NCI-H1105 treated with DMSO at 0.1 percent for 48 hours (cell line): ENCODE measurements at places on chromosomes 6 and 20.

DNA sequence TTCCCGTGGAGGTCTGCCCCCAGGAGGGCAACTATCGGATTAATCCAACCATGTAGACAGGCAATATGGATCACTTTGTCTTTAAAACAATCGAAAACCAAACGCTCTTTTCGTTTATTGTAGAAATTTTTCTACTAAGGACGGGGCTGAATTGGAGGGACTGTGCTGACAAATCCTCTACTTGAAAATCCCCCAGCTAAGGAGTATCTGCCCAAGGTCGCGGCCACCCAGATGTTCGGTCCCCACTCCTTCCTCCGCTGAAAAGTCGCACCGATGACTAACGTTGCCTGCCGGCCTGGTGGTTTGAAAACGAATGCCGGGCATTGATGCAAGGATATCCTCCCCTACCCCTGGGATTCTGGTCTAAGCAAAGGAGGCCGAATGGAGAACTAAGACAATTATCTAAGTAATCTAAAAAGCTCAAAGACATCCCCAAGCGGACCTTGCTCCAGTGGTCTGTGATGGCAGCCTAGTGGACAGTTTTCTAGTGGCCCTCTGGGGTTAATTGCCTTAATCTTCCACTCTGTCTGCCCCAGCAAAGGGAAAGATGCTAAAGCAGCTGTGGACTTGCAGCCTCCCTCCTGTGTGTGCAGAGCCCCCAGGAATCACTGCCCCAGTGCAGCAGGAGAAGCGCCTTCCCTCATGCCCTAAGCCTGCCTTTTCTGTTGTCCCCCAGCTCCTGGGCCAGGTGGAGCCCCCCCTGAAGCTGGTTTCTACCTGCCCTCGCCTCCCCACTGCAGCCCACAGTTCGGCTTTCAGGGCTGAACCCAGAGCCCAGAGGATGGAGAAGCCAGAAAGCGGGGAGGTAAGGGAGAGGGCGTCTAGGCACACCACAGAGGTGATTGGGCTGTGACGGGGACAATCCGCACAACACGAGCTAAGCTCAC is 3.6 kb upstream of the FOXC1 start:
- DNase-seq, result no peak

DNA sequence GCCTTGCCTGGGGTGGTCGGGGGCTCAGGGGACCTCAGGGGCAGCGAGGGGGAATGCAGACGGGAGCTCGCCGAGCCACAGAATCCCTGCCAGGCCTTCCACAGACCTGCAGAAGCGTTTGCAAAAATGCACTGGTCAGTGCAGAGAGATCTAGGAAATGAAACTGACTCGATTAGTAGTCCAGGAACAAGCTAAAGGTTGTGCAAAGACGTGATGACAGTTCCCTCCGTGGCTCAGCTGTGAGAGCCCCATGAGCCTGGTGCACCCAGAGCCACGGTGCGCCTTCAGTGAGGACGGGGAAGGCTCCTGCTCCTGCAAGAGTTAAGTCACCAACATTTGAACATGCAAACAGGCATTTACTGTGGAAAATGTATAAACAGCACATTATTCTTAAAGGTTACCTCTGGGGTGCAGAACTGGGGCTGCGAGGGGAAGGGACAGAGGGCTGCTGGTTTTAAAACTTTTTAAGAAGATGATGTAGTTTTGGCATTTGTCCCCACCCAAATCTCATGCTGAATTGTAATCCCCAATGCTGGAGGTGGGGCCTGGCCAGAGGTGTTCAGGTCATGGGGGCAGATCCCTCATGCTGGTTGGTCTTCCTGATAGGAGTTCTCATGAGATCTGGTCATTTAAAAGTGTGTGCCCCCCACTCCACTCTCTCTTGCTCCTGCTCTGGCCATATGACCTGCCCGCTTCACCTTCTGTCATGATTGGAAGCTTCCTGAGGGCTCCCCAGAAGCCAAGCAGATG is 147.3 kb downstream of the DLL1 start:
- no peak for DNase-seq

DNA sequence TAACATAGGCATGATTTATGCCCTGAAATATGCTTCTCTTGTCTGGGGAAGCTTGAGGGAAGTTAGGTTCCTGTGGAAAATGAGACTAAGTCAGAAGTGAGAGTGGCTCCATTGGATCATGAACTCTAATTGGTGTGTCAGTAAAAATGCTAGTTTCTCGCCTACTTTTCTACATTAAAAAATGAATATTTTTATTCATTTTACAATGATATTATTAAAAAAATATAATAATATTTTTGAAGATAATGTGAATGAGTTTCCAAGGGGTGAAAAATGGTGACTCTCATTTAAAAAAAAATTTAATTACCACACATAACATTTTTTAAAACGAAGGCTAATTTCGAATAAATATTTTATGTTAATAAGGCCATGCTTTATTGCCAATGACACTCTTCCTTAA is 84.2 kb downstream of the HIVEP1 start:
- DNase-seq, result no peak

DNA sequence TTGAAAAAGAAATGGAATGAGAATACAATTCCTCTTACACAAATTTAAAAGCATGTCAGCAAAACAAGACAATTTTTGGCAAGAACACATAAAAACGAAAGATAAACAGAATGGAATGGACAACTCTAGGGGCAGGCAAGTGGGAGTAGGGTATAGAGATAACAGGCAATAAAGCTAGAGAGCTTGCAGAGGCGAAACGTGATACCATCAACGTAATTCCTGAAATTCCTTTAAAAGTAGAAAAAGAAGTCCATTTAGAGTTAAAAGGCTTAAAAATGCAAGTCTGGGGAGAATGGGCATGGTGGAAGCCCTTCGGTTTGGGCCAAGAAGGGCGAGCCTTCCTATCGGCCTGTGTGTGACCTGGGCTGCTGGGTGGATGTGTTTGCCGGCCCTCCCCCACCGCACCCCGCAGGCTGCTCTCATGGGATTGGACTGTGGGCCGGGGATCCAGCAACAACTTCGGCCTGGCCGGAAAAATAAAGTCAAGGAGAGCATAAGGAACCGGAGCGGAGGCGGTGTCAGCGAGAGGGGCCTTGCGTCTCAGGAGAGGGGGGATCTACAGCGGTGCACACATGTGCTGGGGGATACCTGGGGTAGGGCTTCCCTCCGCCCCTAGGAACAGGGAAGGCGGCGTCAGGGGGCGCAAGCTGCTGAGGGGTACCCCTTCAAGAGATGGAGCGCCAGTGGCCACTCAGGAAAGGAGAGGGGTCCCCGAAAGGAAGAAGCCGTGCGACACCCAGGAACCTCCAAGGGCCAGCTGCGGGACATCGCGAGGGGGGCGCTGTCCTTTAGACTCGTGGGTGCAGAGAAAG is 4.1 kb downstream of the TMEM239 start:
- no peak for DNase-seq

GRCh38 chr6:152323376-152323775 is 313.8 kb downstream of the SYNE1 start:
- DNase-seq, result no peak

DNA sequence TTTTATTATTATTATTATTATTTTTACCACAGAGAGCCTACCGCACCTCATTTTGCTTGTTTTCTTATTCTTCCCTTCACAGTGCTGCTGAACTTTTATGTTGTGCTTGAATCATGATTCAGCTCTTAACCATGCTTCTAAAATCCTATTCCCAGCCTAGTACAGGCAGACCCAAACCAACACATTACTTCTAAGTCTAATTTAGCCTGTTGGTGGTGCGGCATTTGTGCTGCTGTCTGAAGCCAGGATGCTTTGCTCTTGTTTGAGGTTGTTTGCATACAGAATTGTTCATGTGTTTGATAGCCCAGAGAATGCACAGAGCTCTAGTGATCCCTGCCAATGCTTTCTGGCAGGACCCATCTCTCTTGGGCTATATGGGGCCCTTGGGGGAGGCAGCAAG is 213.5 kb upstream of the KCNG1 start:
- no peak for DNase-seq

DNA sequence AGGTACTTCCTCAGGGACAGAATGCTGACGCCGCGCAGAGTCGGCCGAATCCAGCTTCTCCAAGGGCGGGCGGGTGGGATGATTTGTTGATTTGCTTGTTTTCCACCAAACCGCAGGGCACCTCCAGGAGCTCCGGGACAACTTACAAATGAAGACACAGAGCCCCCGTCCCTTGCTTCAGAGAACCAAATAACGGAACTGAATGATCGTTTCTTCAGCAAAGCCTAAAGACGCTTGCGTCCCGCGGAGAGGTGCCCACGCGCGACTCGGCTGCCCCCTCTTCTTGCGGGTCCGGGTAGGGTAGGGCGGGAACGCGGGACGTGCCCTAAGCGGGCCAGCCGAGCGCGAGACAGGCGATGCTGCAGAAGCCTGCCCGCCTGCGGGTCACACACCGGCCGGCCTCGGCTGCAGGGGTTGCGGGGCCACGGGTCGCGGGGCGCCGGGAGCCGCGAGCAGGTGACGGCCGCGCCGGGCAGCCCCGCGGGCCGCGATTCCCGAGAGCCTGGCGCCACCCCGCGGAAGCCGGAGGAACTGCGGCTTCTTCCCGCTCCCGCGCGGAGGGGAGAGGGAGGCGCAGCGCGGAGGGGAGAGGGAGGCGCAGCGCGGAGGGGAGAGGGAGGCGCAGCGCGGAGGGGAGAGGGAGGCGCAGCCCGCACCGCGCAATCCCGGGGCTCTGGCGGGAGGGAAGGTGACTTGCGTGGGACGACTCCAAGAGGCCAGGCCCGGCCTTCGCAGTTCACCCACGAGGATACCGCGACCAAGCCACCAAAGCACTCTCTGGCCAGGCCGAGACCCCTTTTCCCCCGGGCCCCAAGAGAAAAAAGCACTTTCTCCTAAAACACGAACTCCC is 7.7 kb upstream of the FOXF2 start:
- peak; percentile 43 for DNase-seq

DNA sequence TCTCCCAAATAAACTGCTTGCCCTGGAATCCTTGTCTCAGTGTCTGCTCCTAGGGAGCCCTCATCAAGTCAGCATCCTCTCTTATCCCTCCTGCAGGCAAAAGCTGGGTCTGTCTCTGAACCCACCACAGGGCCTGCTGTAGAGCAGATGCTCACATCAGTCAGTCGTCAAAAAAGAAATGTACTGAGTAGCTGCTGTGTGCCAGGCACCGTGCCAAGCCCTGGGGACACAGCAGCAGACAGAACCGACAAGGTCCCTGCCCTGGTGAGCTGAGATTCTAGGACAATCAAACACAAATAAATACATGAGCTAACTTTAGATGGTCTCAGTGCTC is 68.5 kb downstream of the EYA2 start:
- no peak for DNase-seq
